Activated CD8-positive, alpha-beta memory T cell treated with anti-CD3 and anti-CD28 coated beads for 1 hour (primary cell): ENCODE measurements at places on chromosomes 3 and 15.

DNA sequence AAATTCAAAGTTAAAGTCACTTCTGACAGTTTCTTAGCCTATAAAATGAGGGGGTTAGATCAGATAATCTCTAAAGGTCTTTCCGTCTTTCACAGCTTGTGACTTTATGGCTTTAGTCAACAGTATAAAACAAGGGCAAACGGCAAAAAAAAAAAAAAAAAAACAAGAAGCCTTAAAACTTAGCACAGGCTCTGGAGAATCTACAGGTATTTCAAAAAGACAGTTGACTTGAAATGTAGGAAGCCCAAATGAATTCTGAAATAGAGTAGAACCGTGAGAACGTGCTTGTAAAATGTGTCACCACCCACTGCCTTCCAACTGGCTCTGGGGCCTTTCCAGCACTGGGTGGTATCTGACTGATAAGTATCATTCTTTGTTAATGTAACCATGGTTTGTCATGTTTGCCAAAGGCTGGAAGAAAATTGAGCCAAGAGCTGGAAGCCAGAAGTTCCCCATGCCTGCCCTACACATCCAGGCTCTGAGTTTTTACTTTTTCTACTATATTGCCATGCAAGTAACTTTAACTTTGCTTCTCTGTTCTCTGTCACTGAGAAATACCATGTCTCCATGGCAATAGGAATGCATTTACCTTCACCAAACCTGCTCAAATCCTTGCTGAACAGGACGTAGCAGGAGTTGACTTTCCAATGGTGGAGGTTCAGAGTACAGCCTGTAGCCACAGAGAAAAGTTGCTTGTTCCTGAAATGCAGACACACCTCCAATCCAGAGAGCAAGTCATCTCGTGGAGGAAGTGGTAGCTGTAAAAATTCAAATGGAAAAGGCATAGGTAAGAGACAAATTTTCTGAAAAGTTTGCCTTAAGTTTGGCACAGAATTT lies 35.8 kb upstream of the THSD4 start:
- no peak for DNase-seq

- no peak for DNase-seq
Measured at GRCh38 chr3:159675285-159675684, 313.4 kb upstream of the IL12A start.

DNA sequence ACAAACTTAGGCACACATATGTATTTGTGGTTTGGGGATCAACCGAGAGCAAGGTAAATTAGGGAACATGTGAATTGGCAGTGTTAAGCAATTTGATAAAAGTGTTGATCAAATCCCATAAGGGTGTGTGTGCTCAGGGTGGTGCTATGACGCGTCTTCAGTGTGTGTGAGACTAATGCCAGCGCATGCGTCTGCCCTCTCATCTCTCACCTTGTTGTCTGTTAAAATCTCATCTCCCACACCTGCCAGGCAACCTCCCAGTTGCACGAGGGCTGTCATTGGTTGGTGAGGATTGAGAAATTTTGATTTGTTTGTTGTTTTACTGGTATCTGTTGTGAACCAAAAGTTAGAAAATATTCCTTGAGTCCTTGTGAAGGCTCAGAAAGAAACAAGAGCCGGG lies 137.2 kb upstream of the ICE2 start:
- DNase-seq, result no peak

GRCh38 chr3:43148033-43148432 lies 42.2 kb upstream of the POMGNT2 start:
- no peak for DNase-seq

GRCh38 chr3:61562042-61562720 lies 810 bp downstream of the PTPRG start:
- no peak for DNase-seq

GRCh38 chr3:9912294-9912935 lies 4.5 kb upstream of the IL17RC start:
- no peak for DNase-seq

- DNase-seq, result no peak
Measured at GRCh38 chr3:177196456-177197040, 734 bp downstream of the TBL1XR1 start.

GRCh38 chr3:127417709-127418559 lies 130.1 kb upstream of the PRR20G start:
- no peak for DNase-seq

GRCh38 chr15:82003916-82004315 lies 41.9 kb downstream of the MEX3B start:
- no peak for DNase-seq

GRCh38 chr15:48132874-48133273 lies 12.1 kb downstream of the SLC24A5 start:
- no peak for DNase-seq

- DNase-seq, result no peak
Measured at GRCh38 chr3:184874709-184875644, 63.0 kb downstream of the VPS8 start.

DNA sequence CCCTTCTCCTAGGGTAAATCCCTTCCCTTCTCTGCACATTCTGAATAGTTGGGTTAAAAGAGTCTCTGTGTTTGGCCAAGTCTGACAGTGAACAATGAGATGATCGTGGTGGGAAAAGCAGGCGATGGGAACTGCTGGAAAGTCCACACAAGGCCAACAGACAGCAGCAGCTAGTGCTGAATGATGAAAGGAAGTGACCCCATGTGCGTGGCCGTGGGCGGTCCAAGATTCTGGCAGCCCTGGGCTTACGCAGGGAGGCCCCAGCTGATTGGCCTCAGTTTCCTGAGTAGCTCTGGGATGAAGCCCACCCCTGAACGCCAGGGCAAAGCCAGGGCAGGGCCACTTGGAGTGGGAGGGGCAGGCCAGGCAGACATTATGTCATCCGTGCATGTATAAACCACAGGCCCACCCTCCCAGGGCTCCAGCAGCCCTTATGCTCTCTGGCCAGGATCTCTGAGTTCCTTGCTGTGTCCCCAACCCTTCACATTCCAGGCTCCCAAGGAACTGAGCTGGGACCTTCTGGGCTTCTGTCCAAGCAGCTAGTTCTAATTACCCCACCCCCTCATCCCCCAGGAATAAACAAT lies 57.8 kb downstream of the CDC25A start:
- DNase-seq, result no peak

DNA sequence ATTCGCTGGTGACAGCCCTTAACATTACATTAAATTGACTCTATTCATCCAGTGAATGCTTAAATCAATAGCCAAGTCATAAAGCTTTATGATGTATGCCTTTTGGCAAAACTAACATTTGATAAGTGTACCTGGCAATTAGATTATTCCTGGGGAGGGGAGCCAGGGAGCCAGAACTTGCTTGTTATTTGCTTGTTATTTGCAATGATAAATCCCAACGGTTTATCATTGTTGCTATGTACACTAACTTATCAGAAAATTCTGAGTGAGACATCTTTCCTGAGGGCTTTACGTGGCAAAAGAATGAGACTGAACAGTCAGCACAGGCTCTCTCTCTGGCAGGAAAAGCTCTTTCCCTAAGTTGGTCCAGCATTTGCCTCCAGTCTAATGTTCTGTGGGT lies 35.8 kb upstream of the FBN1 start:
- no peak for DNase-seq

DNA sequence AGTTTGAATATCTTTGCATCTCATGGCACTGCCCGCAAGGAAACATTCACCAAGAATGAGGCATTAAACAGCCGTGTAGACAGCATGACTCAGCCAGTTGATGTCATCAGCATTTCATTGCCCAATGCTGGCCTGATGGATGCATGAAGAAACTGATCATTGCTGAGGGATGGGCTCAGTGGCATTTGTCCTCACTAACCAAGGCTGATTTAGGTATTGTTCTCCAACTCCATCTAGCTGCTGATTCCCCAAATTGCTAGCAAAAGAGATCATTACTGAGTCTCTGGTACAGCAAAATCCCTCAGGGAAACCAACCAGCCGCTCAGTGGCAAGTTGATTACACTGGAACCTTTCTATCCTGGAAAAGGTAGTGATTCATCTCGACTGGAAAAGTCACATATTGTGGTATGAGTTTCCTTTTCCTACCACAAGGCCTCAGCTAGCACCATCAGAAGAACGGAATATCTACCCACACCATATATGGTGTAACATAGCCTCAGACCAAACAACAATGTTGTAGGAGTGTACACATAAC lies 186.5 kb upstream of the GAP43 start:
- no peak for DNase-seq

DNA sequence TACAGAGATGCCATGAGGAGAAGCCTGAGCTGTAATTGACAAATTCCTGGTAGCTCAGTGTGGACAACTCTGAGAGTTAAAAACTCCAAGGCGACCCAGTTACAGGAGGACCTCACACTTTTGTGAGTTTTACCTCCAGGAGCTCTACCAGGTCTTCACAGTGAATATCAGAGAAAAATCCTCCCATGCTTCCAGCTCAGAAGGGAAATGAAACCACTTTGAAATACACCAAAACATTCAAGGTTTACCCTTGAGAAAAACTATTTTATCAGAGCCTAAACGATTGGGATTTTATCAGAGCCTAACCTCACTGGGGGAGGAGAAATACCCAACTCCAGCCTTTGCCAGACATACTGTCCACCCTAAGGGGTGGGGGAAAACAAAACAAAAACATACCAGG lies 52.4 kb downstream of the MCCC1 start:
- DNase-seq, result no peak

GRCh38 chr15:95059346-95059905 lies 828.1 kb downstream of the MCTP2 start:
- DNase-seq, result no peak

DNA sequence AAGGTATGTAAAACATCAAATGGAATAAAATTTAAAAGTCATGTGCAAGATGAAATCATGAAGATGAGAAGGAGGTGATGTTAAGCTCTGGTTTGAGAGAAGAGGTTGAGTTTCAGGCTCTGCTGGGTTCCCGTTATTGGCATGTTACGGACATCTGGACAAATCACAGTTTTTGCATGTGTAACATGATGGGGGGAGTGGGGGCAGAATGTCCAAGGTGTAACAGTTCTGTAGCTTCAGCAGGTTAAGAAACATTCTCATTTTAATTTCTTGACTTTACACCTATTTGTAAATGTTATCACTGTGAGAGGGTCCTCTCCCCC lies 17.2 kb downstream of the TRIM71 start:
- DNase-seq, result no peak

- no peak for DNase-seq
Measured at GRCh38 chr15:33135355-33135781, 59.1 kb downstream of the FMN1 start.

- no peak for DNase-seq
Measured at GRCh38 chr3:52892290-52892624, 5.1 kb downstream of the STIMATE start.
